ENCODE measurements at places on chromosomes 5 and 9.

DNA sequence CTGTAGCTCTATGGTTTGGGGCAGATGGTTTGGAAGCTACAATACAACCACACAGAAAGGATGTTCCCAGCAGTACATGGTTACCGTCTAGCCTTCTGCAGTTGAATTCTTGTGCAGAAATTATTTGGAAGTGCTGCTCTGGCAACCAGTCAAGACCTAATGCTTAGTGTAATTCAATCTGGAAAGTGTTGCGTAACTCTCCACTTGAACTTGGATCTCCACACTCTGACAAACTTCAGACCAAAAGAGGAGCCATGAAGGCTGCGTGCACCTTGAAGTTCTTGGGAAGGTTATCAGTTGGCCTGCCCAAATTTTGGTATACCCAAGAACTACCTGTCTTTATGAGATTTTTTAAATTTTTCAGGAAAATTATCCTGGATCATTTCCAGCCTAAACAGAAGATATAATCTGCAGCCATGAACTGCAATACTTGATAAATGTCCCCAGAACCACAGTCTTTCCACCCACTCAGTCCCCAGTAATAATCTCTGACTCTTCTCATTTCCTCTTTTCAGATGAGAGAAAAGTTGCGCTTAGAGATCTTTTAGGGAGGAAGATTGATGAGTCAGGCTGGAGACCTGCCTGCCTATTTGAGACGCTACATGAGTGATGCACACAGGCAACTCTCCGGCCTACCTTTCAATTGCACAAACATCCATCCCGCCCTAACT is 159.9 kb downstream of the FANCC start:
- no peak for DNase-seq

- no peak for DNase-seq
Observed at GRCh38 chr9:99712214-99712613, 109.5 kb upstream of the NR4A3 start.

GRCh38 chr5:178116143-178116885 is 3.0 kb downstream of the N4BP3 start:
- peak; percentile 39 for DNase-seq

GRCh38 chr9:36486933-36487481 is 85.7 kb upstream of the MELK start:
- DNase-seq, result peak; percentile 18

DNA sequence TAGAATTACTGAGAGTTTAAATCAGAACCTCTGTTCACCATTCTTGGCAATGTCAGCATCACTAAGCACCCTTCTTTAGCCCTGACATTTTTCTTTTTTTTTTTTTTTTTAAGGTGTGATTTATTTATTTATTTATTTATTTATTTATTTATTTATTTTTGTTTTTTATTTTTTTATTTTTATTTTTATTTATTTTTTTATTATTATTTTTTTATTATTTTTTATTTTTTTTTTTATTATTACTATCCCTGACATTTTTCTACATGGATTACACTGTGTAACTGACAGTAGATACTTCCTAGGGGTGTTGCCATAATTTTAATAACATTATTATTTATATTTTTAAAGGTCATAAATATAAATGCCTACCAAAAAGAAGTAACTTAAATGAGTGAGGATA is 47.0 kb upstream of the TRPM3 start:
- DNase-seq, result no peak

GRCh38 chr5:6158974-6159831 is 219.1 kb downstream of the MED10 start:
- DNase-seq, result no peak

DNA sequence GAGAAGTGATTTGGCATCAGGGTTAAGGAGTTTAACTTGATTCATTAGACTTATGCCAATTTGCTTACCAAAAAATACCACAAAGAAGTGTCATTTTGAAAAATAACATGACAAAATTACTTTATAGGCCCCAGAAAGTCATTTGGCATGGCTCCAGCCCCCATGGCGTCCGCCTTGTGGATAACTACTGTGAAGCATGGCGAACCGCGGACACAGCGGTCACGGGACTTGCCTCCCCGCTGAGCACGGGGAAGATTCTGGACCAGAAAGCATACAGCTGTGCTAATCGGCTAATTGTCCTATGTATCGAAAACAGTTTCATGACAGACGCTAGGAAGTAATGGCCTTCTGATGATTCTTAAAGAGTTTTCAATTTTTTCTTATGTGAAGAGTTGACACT is 35.4 kb upstream of the TGFBR1 start:
- DNase-seq, result no peak

- DNase-seq, result no peak
Observed at GRCh38 chr5:73119451-73120157, 771 bp upstream of the TMEM171 start.

GRCh38 chr5:150780187-150780692 is 1.7 kb downstream of the SMIM3 start:
- no peak for DNase-seq

DNA sequence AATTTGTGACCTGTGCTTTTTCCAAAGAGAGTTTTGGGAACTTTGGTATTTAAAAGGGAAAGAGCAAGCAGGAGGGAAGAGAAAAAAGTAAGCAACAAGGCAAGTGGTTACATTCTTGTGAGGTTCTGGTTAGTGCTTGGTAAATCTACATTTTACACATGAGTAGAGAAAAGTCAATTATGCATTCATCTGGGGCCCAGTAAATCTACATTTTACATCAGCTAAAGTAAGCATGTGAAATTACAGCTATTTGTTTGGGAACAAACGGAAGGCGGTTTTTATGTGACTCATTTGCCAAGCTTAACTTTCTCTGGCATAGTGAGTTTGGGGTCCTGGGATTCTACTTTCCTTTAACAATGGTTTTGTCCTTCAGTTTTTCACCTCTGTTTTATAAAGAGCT is 102.2 kb downstream of the SNX18 start:
- no peak for DNase-seq

DNA sequence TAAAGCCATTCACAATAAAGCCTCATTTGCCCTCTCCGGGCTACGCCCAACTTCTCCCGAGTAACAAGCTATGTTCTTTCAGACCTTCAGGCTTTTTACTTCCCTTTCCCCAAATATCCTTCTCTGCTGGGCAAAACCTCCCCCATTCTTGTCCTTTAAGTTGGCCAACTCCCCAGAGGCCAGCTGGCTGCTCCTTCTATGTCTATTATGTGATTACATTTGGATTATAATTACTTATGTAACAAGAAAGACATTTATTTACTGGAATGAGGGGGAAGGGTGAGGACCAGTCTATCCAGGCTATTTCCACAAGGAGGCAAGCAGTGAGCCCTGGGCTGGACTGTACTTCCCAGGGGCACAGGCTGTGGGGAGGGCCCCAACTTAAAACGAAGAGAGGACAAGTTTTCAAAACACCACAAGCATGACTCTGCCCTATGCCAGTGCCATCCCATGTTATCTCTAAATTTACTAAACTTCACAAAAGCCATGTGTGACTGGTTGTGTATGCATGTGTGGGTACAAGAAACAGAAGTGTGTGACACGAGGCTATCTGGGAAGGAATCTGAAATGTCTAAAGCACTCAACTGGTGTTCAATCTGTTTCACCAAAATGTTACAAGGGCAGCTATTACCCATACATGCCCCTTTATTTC is 84.5 kb downstream of the GNAQ start:
- DNase-seq, result no peak

DNA sequence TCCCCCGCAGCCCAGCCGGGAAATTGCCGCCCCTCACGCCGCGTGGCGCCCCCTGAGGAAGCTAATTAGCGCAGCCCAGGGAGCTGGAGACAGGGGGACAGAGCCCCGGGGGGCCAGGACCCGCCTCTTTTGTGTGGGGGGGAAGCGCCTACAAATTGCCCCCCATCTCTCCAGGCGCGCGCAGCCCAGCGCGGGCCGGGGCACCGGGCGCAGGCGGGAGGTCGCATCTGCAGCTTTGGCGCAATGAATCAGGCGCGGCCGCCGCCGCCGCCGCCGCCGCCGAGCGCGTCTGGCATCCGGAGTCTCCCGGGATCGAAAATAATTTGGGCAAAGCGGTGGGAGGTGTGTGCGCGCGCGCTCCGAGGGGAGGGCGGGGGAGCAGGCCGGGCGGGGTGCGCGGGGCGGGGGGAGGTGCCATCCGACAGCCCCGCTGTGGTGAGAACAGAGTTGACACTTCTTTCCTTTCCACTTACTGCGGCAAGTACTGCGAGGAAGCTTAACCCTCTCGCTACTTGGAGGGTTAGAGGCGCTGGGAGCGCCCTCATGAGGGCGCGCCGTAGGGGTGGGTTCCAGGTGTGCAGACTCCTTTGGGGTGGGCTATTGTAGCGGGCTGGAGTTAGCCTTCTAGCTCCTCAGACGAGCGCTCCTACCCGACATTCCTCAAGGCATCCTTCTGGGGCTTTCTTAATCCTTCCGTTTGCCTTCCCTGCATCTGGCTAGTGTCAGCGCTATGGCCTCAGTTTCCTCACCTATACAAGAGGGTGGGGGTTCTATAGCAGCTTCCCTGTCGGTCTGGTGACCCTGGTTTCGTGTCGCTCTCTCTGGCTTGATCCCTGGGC is 63.1 kb downstream of the CXXC5 start:
- DNase-seq, result no peak

DNA sequence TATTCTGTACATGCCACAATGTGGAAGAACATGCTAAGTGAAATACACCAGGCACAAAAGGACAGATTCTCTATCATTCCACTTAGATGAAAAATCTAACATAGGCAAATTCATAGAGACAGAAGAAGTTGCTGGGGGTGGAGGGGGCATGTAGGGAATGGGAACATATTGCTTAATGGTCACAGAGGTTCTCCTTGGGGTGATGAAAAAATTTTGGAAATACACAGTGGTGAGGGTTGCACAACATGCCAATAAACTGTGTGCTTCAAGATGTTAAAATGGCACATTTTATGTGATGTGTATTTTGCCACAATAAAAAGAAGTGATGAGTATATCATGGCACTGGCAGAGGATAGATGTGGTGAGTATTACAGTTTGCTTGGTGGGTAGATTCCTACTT is 111.9 kb downstream of the SUSD1 start:
- DNase-seq, result no peak

DNA sequence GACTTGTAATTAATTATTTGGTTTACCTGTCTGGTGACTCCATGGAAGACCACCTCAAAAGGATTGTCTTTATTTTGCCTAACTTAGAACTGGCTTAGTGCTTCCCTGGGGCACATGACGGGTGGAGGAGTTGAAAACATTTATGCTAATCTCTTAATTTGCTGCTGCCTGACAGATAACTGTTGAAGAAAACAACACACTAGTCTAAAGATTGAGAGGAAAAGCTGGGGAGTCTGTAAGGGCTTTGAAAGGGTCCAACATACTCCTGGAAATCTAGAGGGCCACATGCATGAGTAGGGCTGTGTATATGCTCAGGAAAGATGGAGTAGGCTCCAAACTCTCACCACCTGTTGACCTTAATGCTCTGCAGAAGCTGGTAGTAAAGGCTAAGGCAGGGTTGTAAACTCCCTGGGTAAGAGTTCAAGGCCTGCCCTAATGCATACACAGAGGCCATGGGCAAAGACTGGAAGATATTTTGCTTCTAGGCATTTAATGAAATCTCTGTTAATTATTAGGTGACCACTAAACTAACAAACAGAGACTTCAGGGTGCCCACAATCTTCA is 40.7 kb downstream of the NR3C1 start:
- no peak for DNase-seq

- no peak for DNase-seq
Observed at GRCh38 chr5:116229131-116229689, 144.4 kb downstream of the COMMD10 start.

DNA sequence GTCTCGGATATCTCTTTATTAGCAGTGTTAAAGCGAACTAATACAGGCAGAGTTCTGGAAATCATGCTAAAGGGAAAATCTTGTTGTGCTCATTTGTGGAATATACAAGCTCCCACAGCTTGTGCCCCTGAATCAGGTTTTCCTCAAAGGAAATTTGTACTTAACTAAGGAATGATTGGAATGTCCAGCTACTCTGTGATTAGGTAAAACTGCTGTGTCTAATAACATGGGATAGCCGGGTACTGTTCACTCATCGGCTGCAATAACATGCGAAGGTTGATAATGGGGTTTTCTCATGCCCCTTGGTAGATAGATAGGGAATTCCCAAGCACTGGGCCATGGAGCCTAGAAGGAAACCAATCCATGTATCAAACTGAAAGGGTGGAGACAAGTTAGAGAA is 306.7 kb downstream of the NR2F1-AS1 start:
- DNase-seq, result no peak

DNA sequence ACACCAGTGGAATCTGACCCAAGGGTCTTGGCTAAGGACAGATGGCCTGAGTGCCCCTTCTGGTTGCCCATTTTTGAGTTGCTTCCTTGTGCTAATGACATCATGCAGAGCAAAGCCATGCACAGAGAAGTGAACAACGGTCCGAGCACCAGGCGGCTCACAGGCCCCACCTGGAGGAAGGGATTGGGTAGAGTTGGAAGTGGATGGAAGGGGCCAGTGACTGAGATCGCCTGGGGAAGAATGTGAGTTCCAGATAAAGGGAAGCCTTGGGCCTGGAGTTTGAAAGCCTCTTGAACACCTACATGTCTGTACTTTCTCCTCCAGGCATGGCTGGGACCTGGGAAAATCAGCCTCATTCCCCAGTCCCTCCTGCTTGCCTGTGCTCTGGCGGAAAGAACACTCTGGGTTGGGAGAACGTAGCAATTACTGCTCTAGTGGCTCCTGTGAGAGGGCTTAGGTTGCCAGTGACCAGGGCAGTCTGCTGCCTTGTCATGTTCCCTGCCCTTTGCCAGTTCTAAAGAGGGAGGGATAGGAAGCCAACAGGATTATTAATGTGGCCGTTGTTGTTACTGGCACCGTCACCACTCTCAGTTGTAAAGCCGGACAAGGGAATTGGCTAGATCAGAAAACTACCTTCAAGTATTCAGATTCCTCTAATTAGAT is 62.5 kb upstream of the PTPN3 start:
- no peak for DNase-seq

- no peak for DNase-seq
Observed at GRCh38 chr5:142506756-142507155, 179.1 kb downstream of the FGF1 start.

- DNase-seq, result no peak
Observed at GRCh38 chr9:133973791-133974630, 18.1 kb downstream of the VAV2 start.

DNA sequence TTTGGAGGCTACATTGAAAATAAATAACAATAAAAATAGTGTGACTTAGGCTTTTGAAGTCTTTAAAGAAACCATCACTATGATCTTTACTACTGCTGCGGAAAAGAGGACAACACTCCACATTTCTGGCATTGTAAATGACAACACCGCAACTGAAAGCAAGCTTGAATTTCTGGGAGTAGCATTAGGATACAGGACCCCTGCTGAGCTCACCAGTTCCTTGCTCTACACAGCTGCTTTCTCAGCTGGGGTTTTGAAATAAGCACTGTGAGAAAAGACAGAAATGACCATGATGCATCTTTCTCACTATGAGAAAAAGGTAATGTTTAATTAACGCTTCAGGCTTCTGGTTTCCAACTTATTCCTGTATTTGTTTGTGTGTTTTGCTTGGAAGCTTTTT is 168.0 kb downstream of the TAF11L14 start:
- no peak for DNase-seq

GRCh38 chr9:98539954-98540353 is 168.8 kb downstream of the GABBR2 start:
- DNase-seq, result no peak

- no peak for DNase-seq
Observed at GRCh38 chr5:81078930-81079329, 118.8 kb downstream of the RASGRF2 start.
